Ascending aorta (tissue), 2 donors: ENCODE measurements at places on chromosomes 3 and 15.

- no peak for DNase-seq
Observed at GRCh38 chr3:83769791-83770663, 1188.8 kb upstream of the CADM2 start.

DNA sequence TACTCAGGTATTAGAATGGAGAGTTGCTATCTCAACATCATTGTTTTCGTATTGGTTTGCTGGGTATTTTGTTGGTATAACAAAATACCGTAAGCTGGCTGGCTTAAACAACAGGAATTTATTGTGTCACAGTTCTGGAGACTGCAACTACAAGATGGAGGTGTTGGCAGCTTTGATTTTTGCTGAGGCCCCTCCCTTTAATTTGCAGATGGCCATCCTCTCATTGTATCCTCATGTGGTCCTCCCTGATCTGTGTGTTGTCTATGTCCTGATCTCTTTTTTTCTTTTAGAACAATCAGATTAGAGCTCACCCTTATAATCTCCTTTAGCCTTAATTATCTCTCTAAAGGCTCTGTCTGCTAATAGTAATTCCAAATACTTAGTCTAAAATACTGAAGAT, 299.8 kb upstream of the GOLIM4 start:
- DNase-seq = no peak

- DNase-seq = no peak
Observed at GRCh38 chr3:157999246-157999645, 107.0 kb downstream of the SHOX2 start.

- no peak for DNase-seq
Observed at GRCh38 chr3:26653811-26654425, 31.3 kb downstream of the LRRC3B start.
